ENCODE measurements at places on chromosomes 11 and 22.

DNA sequence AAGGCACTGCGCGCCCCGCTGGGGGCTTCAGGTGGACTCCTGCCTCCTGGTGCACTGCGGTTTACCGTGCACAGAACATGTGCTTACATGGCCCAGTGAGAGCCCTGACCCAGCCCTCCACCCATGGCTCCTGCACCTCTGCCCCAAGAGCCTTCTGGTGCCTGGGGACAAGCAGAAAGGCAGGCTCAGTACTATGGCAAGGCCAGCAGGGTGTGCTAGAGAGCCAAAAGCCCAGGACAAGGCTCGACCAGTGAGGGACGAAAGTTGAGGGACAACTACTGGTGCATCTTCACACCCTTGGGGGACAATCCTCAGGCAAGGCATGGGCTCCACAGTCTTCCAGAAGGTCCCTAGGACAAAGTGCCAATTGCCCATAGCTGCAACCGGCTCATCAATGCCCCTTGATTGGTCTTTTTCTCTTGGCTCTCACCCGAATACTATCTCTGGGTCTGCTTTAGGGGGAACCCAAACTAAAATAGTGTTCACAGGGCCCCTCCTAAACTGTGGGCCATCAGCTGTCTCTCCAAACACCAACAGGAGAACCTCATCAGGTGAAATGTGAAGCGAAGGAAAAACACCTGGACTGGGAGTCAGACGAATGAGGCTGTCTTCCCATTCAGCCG lies 13.5 kb downstream of the PGA5 start:
- peak; percentile 27 for DNase-seq

DNA sequence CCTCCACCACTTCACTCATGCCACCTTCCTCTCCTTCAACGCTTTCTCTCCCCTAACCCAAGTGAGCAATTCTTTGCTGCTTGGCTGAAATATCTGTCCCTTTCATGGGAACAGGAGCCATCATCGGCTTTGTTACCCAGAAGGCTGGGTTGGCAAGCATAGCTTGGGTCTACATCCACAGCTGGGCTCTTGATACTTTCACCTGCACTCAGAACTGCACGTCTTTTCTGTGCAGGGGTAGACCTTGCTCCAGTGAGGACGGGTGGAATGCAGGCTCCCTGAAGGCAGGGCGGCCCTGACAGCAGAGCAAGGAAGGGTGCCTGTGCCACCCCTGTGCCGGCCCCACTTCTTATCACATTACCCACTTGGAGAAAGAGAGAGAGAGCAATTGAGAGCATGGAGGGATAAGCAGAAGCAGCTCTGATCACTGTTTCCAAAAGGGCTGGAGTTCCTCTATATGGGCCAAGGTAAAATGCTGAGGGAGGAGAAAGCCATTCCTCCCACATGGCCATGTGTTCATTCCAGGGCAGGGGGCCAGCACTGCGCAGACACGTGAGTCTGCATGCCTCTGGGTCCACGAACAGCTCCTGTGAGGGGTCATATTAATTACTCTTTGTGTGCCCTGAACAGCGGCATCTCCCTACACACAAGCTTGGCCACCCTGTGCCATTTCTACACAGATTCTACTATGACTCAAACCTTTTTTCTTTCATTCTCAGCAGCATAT lies 181.8 kb downstream of the BUD13 start:
- no peak for DNase-seq

- no peak for DNase-seq
Measured at GRCh38 chr11:7672960-7673723, at the start of gene CYB5R2. Gene CYB5R2, minus strand, starts transcription at chr11:7673500. Its CDS starts 675 bp downstream, at chr11:7672825.

DNA sequence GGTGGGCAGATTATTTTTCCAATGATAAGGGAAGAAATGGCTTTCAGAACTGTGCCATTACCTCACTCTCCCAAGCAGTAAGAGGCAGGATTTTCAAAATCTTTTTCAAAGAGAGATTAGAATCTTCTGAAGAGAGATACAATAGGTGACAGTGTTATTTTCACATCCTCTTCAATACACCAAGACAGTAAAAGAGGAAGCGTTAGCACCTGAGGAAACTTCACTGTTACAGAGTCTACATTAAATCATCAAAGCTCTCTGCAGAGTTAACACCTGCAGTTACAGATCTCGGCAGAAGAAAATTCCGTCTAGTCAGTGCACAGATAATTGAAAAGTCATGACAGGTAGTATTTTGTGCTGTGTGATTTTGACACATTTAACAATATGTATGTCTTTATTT lies 144.9 kb downstream of the PGR start:
- DNase-seq, result no peak

- DNase-seq, result no peak
Measured at GRCh38 chr11:116558504-116559211, 214.1 kb downstream of the BUD13 start.

GRCh38 chr11:116232364-116232828 lies 540.4 kb downstream of the BUD13 start:
- DNase-seq, result peak; percentile 76

GRCh38 chr11:60080535-60080934 lies 7.9 kb upstream of the MS4A2 start:
- no peak for DNase-seq

DNA sequence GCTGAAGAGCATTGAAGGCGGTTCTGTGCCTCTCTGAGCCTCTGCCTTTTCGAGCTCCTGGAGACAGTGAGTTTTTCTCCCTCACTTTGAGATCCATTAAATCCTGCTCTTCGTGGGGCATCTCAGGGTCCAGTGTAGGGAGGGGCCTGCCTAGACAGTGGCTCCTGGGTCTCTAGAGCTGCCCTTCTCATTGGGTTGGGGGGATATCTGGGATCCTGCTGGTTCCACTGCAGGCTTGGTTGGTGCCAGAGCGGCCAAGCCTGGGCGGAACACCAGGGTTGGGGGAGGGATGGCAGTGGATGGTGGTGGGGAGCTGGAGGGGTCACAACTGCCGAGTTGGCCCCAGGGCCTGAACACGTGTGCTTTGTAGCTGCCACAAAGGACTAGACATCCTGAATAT lies 52.2 kb upstream of the CARS1 start:
- DNase-seq, result no peak

DNA sequence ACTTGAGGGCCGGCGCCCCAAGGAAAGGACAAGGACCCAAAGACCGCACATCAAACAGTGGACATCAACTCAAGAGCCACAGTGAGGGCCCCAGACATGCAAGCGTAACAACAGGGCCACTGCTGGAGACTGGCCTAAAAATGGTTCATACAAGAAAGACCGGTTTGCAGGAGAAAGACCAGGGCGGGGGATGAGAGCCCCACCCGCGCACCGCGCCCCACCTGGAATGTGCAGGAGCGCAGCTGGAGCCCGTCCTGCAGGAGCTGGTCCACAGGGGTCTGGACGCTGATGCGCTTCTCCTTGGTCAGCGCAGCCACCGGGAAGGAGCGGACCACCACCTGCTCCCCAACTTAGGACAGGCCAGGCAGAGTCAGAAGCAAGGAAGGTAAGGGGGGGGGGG lies 13.9 kb downstream of the SBF1 start:
- no peak for DNase-seq

- DNase-seq, result peak; percentile 90
Measured at GRCh38 chr11:21710809-21711208, 482.1 kb upstream of the ANO5 start.

DNA sequence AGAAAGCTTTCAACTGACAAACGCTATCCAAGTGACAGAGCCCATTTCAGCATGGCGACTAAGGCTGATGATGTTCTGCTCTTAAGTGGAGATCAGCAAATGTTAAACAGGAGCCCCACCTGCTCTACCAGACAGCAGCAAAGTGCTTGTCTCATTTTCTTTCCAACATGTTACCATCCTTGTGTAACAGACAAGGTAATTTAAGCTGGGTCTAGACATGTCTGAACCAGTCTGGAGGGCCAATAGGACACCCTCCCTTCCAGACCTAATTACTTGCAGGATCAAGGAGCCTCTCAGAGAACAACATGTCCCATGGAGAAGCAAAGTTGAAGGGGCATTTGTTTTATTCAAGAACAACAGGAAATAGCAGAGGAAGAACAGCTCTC lies 3.9 kb upstream of the LMO2 start:
- DNase-seq, result peak; percentile 88

DNA sequence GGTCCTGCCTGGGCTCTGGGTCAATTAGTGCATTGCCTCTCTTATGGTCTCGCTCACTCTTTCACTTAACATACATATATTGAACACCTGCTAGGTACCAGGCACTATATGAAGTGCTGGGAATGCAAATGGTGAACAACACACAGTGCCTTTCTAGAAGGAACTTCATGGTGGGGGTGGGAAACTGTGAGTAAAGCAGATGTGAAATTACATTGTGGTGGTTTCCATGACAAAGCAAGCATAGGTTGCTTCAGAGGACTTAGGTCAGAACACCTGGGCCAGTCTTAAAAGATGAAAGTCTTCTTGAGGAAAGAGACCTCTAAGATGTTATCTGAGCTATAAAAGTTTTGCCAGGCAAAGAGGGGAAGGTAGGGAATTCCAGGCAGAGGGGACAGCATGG lies 231.3 kb downstream of the BUD13 start:
- no peak for DNase-seq

DNA sequence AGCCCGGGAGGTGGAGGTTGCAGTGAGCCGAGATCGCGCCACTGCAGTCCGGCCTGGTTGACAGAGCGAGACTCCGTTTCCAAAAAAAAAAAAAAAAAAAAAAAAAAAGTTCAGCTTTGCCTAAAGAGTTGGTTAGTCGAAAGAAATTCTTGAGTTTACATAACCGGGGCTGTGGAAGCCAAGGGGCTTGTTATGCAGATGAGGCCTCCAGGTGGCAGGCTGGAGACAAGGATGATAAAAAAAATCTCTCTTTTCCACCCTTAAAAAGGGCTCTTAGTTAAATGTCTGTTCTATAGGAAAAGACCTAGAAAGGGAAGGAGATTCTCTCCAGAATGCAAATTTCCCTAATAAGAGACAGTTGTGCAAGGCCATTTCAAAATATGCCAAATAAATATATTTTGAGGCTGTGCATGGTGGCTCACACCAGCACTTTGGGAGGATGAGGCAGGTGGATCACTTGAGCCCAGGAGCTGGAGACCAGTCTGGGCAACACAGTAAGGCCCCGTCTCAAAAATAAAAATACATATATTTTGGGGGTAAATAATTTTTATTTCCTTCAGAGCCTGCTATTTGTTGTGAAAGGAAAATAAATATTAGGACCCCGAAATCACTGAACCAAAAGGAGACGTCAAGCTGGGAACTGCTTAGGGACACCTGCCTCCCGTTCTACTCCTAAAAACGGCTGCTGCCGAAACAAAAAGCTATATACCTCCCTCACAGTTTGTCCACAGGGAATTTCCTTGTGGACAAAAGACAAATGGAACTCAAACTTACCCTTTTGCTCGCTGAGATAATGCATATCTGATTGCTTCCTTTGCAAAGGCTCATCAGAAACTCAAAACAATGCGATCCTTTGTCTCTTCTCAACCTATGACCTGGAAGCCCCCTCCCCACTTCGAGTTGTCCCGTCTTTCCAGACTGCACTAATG lies 2.4 kb upstream of the IFITM2 start:
- DNase-seq, result peak; percentile 38

- DNase-seq, result no peak
Measured at GRCh38 chr22:47409539-47410275, 647.3 kb downstream of the TBC1D22A start.

DNA sequence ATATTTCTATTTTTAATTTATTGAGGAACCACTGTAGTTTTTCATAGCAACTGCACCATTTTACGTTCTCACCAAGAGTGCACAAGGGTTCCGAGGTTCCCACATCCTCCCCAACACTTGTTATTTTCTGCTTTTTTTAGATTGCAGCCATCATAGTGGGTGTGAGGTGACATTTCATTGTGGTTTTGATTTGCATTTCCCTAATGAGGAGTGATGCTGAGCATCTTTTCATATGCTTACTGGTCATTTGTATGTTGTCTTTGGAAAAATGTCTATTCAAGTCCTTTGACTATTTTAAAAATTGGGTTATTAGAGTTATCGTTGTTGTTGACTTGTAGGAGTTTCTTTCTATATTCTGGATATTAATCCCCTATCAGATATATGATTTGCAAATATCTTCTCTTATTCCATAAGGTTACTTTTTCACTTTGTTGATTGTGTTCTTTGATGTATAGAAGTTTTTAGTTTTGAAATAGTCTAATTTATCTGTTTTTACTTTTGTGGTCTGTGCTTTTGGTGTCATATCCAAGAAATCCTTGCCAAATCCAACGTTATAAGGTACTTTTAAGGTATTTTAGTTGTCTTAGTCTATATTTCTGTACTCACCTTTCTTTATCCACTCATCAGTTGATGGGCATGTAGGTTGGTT lies 9.0 kb downstream of the NEAT1 start:
- no peak for DNase-seq

- no peak for DNase-seq
Measured at GRCh38 chr22:49693416-49693815, 134.3 kb downstream of the BRD1 start.

DNA sequence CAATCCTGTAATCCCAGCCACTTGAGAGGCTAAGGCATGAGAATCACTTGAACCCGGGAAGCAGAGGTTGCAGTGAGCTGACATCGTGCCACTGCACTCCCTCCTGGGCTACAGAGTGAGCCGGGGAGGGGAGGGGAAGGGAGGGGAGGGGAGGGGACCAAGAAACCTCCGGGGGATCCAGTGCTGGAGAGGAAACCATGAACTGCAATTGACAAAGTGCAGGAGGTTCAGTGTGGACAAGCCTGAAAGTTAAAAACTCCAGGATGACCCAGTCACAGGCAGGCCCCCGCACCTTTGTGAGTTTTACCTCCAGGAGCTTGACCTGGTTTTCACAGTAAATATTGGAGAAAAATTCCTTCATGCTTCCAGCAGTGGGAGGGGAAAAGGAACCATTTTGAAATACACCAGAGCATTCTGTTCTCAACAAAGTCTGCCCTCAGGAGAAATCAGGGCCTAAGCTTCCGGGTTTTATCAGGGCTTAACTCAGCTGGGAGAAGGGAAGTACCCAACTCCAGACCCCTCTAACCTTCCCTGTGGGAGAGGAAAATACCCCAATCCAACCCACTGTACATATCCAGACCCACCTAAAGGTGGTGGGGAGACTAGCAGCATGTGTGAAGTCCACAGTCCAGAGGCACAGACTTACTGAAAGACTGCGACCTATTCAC lies 15.5 kb upstream of the ZFTA start:
- DNase-seq, result no peak
